Stimulated activated CD4-positive, alpha-beta T cell treated with anti-CD3 and anti-CD28 coated beads, Interleukin-2, amount 100 ng/mL, for 24 hours (primary cell): ENCODE measurements at places on chromosomes 7 and 10.

DNA sequence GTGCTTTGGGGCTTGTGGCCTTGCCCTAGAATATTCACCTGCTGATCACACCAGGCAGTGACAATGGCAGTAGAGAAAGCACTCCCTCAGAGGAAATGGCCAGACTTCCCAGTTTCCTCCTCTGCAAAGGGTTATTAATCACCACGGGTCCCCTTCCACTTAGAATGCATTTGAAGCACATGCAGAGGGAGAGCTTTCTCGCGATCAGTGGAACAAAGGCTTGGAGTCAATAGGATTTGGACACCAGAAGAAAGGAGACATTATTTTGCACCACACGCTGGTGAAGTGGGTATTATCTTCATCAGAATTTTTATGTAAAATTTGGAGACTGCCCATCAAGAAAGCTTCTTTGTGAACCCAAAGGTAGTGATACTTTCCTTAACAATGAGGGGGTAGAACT is 35.4 kb upstream of the INHBA start:
- DNase-seq = no peak

DNA sequence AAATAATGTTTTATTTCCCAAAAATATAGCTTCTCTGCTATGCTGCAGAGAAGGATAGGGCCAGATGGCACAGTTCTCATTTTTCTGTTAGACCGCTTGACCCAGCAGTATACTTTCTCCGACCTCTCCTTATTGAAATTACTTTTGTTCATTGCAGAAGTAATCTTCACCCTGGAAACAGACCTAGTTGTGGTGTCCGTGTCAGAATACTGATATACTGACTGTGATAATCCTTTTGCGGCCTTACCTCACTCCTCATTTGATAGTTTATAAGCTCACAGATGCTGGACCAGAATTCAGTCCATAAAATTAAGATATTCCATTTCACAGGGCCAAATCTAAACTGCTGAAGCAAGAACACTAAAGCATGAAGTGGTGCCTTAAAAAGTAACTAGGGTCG is 260.6 kb upstream of the DKK1 start:
- no peak for DNase-seq

- no peak for DNase-seq
Measured at GRCh38 chr7:130988443-130988842, 254.4 kb upstream of the KLF14 start.

DNA sequence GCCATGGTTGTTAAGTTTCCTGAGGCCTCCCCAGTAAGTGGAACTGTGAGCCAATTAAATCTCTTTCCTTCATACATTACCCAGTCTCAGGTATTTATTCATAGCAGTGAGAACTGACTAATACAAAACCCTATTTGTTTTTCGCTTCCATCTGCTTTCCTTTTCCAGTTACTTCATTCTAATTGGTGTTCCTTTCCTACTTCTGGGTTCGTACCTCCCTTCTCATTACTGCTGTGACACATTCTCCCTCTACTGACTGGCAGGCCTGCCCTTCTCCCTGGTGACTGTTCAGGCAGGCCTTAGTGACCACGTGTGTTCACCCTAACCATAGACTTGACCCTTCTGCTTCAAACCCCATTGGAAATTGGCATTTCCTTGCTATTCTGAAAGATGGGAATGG is 37.7 kb downstream of the MTURN start:
- DNase-seq = no peak

GRCh38 chr10:9811601-9812000 is 1206.1 kb upstream of the CELF2 start:
- no peak for DNase-seq
